Kidney epithelial cell (primary cell): ENCODE measurements at places on chromosomes 7 and 10.

DNA sequence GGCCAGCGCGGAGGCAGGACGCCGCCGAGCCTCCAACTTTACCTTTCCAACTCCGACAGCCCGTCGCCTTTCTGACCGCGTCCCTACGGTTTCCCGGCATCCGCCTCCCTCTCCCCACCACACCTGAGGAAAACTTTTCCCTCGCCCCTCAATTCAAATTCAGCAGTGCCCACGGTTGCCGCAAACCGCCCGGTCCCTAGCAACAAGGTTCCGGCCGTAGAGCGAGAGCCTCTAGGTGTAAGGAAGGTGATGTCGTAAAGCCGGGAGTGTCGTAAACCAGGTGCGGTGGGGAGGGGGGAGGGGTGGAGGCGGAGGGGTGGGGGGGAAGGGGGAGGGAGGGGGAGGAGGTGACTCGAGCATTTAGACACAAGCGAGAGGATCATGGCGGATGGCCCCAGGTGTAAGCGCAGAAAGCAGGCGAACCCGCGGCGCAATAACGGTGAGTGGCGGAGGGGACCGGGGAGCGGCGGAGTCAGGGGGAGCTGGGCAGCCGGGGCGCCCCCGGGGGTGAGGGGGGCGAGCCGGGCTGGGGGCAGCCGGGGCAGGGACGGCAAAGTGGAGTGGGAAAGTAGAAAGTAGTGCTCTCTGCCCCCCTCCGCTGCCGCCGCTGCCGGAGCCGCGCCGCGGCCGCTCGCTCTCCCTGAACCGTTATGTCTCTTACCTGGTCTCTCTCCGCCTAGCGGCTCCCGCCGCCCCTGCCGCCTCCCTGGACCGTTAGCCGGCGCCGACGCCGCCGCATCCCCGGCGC is at the start of gene ZEB1:
Gene ZEB1, plus strand, starts transcription at position 363 of the 748 bp plus-strand sequence. Its CDS starts 19 bp downstream, at position 382.
- DNase-seq: peak; percentile 83

DNA sequence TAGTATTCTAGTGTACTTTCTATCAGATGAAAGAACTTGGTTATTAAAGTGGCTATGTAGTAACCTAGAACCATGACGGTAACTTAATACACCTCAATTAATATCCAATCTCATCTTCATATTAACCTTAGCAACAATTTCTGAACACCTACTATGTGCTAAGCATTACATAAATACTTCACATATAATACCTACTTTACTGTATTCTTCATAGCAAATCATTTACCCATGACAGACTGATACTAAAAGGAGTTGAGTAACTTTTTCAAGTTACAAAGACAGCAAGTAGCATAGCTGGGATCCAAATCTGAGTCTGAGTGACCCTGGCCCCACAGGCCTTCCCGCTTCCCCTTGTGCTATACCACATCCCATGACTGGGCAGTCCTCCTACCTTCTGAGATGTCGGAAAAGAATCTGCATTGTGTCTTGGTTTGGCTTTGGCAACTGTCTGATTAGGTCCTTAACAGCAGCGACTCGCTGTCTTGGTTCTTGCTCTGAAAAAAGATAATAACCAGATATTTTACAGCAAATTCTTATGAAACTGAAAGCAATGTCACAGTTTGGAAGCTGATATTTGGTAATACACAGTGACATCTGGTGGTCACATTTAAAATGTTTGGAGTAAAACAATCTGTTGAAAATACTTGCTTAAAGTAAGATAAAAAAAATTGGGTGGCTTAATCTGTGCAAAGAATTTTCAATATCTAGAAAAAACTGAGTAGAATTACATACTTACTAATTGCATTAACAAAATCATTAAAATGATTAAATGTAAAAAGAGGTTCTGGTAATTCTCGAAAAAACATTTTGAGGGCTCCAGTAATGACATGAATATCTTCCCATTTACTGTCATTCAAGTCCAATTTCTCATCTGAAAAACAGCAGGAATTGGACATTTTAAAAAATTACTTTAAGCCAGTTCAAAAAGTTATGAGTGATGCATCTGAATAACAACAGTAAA is 120.1 kb downstream of the ARHGAP12 start:
- no peak for DNase-seq

DNA sequence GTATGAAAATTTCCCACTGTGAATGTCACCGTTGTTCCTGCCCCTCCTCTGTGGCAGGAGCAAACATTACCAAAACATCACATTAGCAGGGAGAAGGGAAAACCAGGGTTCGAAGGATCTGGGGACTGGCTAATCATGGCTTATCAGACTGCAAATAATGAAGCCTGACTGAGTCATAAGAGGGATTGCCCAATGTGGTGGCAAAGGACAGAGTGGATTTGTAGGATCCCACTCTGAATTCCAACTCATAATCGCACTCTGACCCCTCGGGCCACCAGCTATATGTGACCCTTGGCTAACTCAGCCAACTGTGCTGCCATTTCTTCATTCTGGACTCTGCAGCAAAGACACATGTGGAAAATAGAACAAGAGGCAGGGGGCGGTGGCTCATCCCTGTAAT is 347.3 kb upstream of the AUTS2 start:
- no peak for DNase-seq

DNA sequence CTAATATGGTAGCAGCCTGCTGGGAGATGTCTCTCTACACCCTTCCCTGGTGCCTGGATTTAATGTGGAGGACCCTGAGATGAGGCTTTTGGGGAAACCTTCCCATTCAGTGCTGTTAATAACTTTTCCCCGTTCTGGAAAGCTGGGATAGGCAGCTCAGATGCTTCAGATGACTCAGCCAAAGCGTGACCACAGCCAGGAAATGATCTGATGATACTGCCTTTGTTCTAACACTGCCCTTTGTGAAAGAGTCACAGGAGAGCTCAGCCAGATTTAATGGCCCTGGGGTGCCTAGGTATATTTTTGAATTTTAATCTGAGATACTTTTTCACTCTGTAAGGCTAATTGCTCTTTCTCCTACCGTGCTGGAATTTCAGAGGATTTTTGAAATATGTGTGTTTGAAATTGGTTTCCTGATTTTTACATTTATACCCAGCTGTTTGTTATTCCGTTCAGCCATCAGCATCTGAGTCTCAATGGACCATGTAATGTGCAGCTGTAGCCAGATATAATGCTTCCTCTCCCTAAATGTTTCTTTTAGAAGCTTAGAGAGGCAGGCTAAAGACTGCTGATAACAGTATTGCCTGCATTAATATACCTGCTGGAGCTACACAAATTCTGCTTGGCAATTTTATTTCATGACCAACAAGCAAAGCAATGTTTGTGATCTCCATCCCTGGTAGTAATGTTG is 17.8 kb downstream of the CELF2 start:
- peak; percentile 56 for DNase-seq

DNA sequence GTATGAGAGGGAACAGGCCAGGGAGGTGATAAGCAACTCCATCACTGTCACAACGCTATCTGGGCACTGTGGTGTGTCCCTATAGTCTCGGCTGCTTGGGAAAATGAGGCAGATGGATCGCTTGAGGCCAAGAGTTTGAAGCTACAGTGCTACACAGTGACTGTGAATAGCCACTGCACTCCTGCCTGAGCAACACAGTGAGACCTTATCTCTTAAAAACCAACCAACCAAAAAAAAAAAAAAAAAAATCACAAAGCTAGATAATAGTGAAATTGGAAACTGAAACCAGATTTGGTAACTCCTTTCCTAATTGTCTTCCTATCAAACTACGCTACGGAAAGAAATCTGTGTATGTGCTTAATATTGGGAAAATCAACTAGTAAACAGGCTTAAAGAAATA is 14.1 kb downstream of the MICU1 start:
- DNase-seq: no peak

- no peak for DNase-seq
Observed at GRCh38 chr10:103916254-103916653, 1.7 kb downstream of the STN1 start.

DNA sequence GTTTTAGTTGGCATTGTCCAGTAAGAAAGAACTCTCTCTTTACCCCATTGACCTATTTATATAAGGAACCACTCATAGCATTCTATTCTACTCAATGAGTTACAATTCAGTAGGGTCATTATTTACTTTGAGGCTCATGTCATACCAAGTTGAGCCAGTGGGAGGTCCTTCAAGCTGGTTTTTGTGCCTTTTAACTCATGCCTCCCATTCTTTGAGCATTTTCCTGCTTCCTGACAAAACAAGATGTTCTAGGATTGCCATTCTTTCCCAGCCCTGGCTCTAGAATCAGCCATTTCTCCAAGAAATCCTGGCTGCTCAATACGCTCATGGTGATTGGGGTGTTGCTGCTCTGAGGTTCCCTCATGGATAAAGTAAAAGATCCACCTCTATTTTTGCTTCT is 250.1 kb downstream of the ABCA13 start:
- peak; percentile 48 for DNase-seq

DNA sequence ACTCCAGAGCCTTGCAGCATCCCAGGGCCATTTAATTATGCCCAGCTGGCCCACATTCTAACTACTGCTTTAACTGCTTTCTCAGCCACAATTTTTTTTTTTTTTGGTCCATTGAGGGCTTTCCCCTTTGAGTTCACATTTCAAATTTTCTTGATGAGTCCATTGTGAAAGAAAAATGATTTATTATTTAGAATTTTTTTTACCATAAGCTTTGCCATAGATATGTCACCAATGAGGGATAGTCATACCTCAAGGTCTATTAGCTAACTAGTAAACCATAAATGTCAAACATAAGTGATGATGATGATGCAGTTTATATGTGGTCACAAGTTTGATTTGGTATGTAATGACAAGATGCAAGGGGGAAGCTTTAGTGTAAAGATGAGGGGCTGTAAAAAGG is 282.9 kb downstream of the BICC1 start:
- DNase-seq: no peak

DNA sequence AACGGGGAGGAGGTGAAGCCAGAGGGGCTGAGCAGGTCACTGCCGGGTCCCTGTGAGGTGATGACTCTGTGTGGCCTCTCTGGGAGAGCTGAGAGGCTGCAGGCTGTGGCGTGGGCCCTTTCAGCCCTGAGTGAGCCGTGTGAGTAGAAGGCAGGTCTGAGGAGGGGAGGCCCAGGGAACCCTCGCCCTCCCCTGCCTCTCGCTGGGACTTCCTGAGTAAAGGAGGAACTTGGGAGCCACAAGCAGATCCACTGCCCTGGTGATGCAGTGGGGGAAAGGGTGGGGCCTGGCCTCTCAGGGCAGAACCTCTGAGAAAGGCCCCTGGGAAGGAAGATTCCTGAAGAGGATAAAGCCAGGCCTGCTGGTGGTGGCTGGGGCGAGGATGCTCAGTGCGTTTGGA is 22.8 kb downstream of the EEPD1 start:
- DNase-seq: no peak

DNA sequence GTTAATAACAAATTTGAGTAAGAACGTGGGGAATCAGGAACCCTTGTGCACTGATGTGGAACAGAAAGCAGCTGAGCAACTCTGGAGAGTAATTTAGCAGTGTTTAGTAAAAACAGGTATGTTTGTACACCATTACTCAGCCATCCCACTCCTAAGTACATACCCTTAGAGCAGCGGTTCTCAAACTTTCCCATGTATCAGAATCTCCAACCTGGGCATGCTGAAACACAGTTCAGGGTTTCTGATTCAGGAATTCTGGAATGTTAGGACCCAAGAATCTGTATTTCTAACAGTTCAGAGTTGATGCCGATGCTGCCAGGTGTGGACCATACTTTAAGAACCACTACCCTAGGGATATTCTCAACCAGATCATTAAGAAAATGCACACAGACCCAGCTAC is 5.1 kb downstream of the SGMS1 start:
- DNase-seq: no peak

- DNase-seq: no peak
Observed at GRCh38 chr10:101708870-101709269, 13.9 kb upstream of the FBXW4 start.

DNA sequence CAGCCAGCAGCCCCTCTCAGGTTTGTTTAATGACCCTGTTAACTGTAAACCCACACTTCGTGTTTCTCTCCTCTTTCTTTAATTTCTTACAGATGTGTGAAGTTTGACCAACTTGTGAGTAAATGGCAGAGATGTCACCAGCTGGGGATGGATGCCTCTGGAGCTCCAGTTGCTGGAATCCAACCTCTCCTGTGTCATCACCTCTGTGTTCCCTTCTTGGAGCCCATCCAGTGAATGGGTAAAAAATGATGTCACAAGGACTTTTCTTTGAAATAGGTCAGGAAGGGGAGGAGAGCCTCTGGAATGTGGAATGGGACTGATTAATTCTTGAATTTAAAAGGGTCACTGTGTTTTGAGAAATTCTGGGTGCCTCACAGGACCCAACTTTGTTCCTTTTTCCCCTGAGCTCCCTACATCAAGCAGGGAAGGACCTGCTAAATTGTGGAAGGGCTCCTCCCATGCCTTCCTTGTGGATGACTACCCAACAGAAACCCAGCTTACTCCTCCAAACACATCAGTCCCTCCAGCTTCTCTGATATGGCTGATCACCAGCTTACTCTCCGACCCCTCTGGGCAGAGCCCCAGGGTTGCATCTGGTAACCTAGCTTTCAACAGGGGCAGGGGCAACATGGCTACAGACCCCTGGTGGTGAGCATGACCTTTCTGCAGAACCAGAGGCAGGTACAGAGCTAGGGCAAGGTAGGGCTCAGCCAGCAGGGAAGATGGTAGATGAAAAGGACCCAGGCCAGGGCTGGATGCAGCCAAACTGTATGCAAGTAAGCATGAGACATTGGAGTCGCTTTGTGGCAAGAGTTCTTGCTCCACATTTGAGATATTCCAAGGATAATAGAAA is 67.5 kb downstream of the STRA8 start:
- no peak for DNase-seq

- DNase-seq: no peak
Observed at GRCh38 chr10:58220769-58221451, 46.8 kb downstream of the IPMK start.

DNA sequence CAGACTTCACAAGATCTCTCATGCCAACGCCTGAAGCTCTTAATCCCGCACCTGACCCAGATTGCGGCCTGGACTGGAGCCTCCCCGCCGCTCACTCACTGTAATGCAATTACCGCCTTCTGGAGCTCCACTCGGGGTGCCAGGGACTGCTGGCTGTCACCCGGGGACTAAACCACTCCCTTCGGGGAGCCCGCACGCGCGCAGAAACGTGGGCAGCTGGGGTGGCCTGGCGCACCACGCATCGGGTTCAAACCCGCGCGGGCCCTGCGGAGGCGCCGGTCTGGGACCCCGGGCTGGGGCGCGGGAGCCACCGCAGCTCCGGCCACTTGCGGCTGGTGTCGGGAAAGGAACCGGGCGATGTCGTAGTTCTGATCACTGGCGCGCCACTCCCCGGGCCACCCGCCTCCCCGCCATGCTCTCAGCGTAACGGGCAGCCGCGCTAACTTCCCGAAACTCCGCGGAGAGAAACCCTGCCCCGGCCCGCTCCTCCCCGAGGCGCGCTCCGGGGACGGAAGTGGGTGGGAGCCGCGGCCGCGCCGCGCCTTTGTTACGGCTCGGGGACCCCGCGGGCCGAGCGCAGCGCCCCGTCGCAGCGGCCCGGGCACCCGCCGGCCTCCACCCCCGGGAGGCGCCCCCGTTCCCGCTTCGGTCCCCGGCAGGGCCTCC is 100.3 kb upstream of the SVIL start:
- no peak for DNase-seq

- DNase-seq: no peak
Observed at GRCh38 chr10:4865945-4866661, 40.1 kb downstream of the AKR1E2 start.

GRCh38 chr10:25078658-25079431 is 62.4 kb downstream of the THNSL1 start:
- DNase-seq: no peak

- no peak for DNase-seq
Observed at GRCh38 chr10:21528236-21529031, 3.0 kb upstream of the SKIDA1 start.
